ENCODE measurements at places on chromosomes 2 and 18.
A peak's percentile ranks its signal among the peaks of the same experiment; 100 is the strongest.

GRCh38 chr2:39524756-39525635 lies 87.9 kb upstream of the MAP4K3 start:
- no peak for DNase-seq

- no peak for DNase-seq
Observed at GRCh38 chr2:217741381-217741955, 261.3 kb downstream of the TNS1 start.

GRCh38 chr2:72293620-72294019 lies 146.0 kb upstream of the CYP26B1 start:
- peak; percentile 13 for DNase-seq

- DNase-seq = no peak
Observed at GRCh38 chr2:9017411-9017810, 13.9 kb upstream of the MBOAT2 start.

DNA sequence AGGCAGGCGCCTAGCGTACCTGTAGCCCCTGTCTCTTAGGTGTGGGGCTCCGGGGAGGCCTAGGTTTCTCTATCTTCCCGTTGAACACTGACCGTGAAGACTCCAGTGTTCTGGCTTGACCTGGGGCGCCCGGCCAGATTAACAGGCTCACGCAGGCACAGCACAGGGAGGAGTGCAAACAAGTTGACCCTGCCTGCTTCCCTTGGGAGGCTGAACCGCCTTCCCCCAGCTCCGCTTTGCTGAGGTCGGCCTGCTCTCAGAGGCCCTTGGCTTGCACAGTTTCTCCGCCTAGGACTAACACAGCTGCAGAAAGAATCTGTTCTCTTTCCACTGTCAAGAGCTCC lies 567 bp downstream of the PCYOX1 start:
- DNase-seq = no peak

DNA sequence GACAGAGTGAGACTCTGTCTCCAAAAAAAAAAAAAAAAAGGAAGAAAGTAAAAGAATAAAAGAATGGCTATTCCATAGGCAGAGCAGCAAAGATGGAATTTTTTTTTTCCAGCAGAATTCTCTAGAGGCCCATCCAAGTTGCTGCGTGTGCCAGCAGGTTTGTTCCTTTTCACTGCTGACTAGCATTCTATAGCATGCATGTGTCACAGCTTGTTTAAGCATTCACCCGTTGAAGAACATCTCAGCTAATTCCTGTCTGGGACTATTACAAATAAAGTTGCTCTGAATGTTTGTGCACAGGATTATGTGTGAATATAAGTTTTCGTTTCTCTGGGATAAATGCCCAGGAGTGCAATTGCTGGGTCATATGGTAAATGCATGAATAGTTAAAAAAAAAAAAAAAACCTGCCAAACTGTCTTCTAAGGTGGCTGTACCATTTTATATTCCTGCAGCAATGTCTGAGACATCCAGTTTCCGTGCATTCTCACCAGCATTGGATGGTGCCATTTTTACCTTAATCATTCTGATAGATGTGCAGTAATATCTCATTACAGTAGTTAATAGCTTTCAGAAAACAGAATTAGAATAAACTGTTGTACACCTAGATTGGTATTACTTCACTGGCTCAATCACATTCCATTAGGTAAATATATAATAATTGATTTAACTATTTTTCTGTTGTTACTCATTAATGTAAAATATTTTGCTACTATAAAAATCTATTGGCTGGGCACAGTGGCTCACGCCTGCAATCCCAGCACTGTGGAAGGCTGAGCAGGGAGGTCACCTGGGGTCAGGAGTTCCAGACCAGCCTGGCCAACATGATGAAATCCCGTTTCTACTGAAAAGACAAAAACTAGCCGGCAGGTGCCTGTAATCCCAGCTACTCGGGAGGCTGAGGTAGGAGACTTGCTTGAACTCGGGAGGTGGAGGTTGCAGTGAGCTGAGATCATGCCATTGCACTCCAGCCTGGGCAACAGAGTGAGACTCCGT lies 47.5 kb upstream of the ASAP2 start:
- no peak for DNase-seq

All from fibroblast of skin of left quadriceps (primary cell).